ENCODE measurements at places on chromosomes 2 and 18.

- peak; percentile 2 for DNase-seq
Measured at GRCh38 chr2:111946294-111947114, 48.1 kb downstream of the MERTK start.

- DNase-seq: no peak
Measured at GRCh38 chr18:13584825-13585224, 141.5 kb downstream of the FAM210A start.

DNA sequence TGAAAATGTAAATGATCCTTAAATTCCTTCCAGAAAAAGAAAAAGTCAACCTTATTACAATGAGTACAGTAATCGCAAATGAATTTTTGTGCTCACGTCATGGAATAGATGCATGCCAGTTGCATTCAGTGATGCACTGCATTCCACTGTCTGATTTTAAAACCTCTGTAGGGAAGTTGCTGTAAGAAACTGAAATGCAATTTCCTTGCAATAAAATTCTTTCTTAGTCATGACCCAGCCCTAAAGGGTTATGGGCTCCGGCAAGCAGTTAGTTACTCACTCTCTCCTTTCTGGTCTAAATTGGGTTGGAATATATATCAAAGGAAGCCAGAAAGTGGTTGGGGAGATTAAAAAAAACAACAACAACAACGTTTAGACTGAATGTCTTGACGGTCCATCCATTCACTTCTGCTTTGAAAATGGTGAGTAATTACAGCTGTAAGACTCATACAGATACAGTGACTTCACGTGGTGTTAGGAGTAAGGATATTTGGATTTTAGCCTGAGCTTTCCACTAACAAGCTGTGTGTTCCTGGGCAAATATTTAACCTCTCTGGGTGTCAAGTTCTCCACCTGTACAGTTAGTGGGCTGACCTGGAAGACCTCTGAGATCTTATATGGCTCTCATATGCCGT is 8.6 kb upstream of the RND3 start:
- DNase-seq: no peak

GRCh38 chr2:157244691-157245090 is 12.8 kb upstream of the GALNT5 start:
- DNase-seq: peak; percentile 84

- no peak for DNase-seq
Measured at GRCh38 chr2:45696708-45697107, 45.2 kb downstream of the PRKCE start.

DNA sequence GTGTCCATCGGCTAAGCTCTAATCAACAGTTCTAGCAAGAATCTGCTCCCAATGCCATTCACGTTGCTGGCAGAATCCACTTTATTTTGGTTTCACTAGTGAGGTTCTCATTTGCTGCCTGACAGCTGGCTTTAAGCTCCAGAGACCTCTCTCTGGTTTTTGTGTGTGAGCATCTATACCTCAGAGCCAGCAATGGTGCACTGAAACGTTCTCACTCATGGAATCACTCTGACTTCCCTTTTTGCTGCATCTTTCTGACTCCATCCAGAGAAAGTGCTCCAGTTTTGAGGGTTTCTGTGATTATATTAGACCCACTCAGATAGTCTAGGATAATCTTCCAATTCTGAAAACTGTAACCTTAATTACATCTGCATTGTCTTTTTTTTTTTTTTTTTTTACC is 596.6 kb downstream of the RNF144A start:
- DNase-seq: no peak

GRCh38 chr2:85413592-85414420 is 3.6 kb upstream of the CAPG start:
- no peak for DNase-seq

- no peak for DNase-seq
Measured at GRCh38 chr2:112813280-112813966, 23.2 kb downstream of the IL1B start.

GRCh38 chr18:57976230-57976773 is 67.7 kb upstream of the NEDD4L start:
- no peak for DNase-seq

DNA sequence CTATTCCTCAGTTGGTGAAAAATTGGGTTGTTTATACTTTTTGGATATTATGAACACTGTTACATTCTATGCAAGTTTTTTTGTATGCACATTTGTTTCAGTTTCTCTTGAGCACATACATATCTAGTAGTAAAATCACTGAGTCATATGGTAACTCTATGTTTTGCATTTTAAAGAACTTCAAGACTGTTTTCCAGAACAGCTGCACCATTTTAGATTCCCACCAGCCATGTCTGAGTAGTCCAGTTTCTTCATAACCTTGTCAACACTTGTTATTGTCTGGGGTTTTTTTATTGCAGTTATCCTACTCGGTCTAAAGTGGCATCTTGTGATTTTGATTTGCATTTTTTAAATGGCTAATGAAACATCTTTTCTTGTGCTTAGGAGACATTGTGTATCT is 100.3 kb upstream of the OTOS start:
- no peak for DNase-seq

GRCh38 chr2:106956879-106957278 is 70.9 kb upstream of the ST6GAL2 start:
- DNase-seq: peak; percentile 24

GRCh38 chr2:200620606-200621390 is 35.0 kb downstream of the AOX1 start:
- DNase-seq: no peak

GRCh38 chr2:55163941-55164390 is 68.1 kb downstream of the CLHC1 start:
- DNase-seq: no peak

GRCh38 chr2:111128096-111128495 is 7.4 kb downstream of the BCL2L11 start:
- DNase-seq: no peak

DNA sequence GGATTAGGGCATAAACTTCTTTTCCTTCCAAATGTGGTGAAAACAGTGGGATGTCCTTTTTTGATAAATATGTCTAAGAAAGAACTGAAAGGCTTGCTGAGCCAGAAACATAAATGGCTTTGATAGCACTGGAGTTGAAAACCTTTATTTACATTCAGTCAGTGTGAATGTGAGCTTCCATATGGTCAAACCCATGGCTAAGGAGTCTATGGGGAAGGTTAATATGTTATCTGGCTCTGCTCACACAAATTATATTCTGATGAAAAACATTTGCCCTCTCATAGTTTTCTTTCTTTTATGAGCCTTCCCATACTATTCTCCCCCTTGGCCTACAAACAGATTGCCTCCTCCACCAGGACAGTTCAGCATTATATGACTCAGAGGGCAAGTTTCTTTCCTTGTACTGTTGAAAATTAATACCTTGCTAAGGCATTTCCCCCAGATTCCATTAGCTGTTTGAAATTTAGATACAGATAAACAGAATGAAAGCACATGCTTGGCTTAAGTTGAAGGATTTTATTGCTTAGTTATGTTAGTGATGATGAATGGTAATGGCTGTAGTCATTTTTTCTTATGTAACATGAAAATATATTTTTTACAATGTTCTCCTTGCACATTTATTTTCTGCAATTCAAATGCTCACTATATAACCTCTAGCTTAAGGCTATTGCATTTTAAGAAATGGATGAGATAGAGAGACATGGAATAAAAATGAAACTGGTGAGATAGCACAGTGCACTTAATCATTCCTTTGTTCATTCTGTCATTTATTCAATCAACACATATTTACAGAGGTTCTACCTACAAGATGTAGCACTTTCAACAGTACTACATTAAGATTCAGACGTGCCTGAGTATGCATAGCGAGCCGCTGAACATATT is 544.1 kb downstream of the LRRTM4 start:
- no peak for DNase-seq

- no peak for DNase-seq
Measured at GRCh38 chr18:61706276-61706915, 186.4 kb downstream of the RNF152 start.

- DNase-seq: no peak
Measured at GRCh38 chr18:9405130-9405529, 70.2 kb upstream of the RALBP1 start.

DNA sequence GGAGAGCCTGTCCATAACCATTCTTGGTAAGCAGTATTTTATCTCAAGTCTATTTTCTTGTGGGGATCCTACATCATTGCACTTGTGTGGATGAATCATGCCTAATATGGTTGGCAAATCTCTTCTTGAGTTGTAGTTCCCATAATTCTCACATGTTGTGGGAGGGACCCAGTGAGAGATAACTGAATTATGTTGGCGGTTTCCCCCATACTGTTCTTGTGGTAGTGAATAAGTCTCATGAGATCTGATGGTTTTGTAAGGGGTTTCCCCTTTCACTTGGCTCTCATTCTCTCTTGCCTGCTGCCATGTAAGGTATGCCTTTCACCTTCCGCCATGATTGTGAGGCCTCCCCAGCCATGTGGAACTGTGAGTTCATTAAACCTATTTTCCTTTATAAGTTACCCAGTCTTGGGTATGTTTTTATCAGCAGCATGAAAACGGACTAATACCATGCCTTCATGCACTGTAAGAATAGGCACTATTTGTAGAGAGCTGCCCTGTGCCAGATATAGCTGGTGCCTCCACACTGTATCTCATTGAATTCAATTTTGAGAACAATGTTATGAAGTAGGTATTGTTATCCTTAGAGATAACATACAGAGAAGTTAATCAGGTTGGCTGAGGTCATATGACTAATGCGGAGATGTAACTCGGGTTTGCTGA is 148.3 kb downstream of the PLCL1 start:
- DNase-seq: no peak

DNA sequence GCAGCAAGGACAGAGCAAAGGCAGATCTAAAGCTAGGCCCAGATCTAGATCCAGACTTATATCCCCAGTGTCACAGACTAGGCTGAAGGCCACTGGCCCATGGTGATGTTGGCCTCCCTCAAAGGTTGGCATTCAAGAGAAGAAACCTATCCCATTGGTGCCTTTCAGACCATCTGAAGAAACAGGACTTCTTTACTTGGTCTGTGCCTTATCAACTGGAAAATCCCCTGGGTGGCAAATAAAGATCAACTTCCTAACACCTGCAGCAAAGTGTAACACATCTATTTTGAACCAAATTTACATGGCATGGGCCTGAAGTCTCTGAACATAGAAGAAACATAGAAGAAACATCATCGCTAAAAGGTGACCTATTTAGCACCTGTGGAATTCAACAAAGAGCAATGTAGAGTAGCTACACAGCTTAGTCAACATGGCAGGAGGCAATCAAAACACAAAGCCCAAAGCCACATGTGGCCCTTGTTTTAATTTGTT is 35.8 kb downstream of the METTL4 start:
- DNase-seq: no peak

DNA sequence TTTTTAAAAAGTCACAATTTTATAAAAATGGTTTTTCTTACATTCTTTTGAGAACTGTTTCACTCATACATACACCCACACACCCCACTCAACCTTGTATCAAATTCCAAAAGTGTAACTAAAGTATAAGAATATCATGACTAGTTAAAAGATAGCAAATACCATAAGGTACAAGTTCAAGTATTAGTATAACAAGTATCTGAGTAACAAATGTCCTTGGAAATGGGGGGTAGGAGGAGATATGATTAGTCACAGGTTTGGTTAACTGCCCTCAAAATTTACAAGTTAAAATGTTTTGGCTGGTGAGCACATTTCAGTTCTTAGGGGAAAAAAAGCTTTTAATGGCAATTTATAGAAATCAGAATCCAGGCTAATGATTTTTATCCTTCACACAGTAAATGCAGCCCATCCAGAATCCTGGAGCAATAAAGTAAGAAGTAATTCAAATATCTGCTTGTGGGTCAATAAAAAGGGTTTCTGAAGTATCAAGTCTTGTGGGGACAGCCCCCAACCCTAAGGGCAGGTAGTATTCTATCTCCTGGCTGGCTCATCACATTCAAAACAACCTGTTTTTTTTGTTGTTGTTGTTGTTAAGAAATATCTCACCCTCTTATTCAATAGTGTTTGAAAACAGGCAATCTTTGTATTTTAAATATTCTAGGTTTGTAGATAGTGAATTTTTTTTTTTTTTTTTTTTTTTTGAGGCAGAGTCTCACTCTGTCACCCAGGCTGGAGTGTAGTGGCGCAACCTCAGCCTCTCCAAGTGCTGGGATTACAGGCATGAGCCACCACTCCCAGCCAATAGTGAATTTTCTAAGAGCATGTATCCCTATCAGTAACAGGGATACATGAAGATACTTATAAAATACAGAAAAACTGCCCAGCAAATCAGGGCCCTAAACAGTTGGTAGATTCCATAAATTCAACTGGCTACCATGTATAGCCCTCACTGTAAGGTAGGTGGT is 14.5 kb downstream of the IAH1 start:
- no peak for DNase-seq

DNA sequence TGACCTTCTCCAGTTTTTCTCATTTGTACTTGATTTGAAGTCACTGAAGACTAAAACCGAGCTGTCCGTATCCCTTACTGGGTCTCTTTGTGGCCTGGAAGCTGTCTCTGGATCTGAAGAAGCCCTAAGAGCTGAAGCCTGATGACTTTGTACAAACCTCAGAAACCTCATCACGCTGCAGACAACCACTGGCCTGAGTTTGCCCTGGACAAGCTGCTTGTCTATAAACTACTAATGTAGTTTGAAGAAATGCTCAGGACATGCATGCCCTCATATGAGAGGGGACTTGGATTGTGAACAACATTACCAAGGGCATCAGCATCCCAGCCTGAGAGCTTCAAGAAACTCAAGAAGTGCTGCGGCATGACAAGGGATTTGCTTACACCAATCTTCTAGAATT is 79.3 kb upstream of the CBLN2 start:
- no peak for DNase-seq

- DNase-seq: no peak
Measured at GRCh38 chr2:121409388-121409787, 121.3 kb upstream of the RNU4ATAC start.

- DNase-seq: no peak
Measured at GRCh38 chr18:8264861-8265411, 344.3 kb upstream of the RAB12 start.

DNA sequence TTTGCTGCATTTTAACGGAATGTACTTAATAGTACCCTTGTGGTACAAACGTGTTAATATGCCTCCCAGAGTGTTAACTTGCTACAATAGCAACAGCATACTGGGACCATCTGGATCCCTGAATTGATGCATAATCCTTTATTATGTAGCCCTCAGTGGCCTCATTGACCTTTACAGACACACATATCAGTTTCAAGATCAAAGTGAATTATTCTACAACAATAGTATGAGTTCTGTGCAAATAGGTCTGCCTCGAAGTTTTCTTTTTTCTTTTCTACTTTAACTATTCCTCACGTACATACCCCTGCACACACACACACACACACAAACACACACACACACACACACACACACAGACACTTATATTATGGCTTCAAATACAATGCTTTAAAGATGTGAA is 1622.1 kb downstream of the LRP1B start:
- no peak for DNase-seq

DNA sequence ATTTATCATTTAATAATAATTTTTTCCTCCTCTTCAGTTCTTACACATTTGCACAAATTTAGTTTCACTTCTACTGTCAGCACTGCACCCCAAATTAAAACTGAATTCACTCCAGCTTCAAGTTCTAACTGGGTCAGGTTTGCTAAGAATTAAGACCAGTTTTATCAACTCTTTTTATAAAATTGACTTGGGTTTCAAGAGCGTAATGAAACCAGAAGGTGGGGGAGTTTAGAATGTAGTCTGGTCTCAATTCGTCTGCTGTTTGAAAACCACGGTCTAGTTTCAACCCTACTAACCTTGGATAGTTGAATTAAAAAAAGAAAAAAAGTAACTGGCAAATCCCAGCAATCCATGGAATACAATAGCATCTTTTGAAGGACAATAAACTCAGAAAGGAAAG is 14.3 kb upstream of the CTLA4 start:
- DNase-seq: no peak

- DNase-seq: no peak
Measured at GRCh38 chr18:63318889-63319382, 633 bp downstream of the BCL2 start.
